Thyroid gland (tissue), 4 donors: ENCODE measurements at places on chromosomes 2 and 18. TPM values are rescaled to one million over a fixed set of nuclear protein-coding genes. Genes with fewer than 3 reads are reported as not detected.
A peak's percentile ranks its signal among the peaks of the same experiment; 100 is the strongest.

GRCh38 chr2:113126845-113127645 is at the start of gene IL1RN:
IL1RN (plus strand) TSS chr2:113127598; CDS start chr2:113127625, 27 bp downstream.
- no peak for DNase-seq

The DYSF gene
- total RNA-seq, result 10.3 TPM

The EN1 gene
- total RNA-seq, result not detected

The GAREM1 gene
- 6.8 TPM for total RNA-seq

GRCh38 chr2:63003351-63003750 is 47.3 kb upstream of the OTX1 start:
- no peak for DNase-seq

DNA sequence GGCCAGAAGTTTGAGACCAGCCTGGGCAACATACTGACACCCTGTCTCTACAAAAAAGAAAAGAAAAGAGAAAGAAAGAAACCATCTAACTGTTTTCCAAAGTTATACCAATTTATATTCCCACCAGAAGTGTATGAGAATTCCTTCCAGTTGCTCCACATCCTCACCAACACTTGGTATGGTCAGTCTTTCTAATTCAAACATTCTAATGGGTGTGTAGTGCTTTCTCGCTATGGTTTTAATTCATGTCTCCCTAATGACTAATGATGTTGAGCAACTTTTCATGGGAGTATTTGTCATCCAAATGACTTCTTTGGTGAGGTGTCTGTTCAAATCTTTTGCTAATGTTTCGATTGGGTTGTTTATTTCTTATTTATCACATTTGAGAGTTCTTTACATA is 10.5 kb upstream of the B3GNT7 start:
- no peak for DNase-seq

- no peak for DNase-seq
These were observed 11.8 kb downstream of the TPGS2 start for GRCh38 chr18:36817039-36817438.

The NYAP2 gene
- total RNA-seq, result not detected

The BAZ2B gene
- 122 TPM for total RNA-seq

DNA sequence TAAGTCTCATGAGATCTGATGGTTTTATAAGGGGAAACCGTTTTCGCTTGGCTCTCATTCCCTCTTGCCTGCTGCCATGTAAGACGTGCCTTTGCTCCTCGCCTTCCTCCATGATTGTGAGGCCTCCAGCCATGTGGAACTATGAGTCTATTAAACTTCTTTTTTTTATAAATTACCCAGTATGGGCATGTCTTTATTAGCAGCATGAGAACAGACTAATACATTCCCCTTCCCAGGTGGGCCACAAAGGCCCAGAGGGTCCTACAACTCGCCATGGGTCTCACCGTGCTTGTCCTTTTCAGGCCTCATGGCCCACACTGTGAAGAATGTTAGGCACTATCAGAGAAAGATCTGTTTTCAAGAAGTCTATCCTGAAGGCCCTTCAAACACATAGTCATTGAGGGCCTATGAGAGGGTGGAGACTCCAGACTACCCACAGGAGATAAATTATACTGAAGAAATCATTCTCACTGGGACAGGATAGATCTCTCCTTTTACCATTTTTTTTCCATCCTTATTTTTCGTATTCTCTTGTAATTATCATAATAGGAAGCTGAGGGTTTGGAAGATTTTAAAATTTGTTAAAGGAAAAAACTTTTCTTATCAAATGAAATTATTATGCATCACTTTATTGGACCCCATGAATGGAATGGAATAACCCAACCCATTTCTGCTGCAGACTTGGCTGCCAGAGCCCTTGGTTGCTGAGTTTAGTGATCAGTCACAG is 91.0 kb upstream of the MSH2 start:
- DNase-seq, result no peak

DNA sequence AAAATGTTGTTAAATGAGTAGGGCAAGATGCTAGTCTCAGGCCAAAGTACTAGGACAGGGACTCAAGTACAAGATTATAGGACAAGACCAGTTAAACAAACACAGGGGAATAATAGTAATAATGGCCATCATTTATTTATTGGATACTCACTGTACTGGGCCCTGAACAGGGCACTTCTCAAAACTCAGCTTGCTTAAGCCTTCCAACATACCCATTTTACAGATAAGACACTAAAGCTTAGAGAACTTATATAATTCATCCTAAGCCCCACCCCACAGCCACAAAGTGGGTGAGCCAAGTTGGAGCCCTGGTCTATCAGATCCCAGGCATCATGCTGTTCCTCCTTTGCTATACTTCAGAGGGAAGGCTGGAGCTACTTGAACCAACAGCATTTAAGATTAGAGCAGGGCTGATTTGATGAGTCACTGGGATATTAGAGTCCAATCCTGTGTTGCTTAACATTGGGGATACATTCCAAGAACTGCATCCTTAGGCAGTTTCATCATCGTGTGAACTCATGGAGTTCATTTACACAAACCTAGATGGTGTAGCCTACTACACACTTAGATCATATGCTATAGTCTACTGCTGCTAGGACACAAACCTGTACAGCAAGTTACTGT is 153.6 kb downstream of the MTCL1 start:
- no peak for DNase-seq

The UNC80 gene
- 1.4 TPM for total RNA-seq

GRCh38 chr2:37812414-37812813 is 112.7 kb upstream of the RMDN2 start:
- no peak for DNase-seq

The ZNF142 gene
- 15.5 TPM for total RNA-seq

The FBXO36 gene
- total RNA-seq, result 4.7 TPM

- DNase-seq, result no peak
These were observed 11.7 kb downstream of the PSTPIP2 start for GRCh38 chr18:46060359-46060841.

The CIB4 gene
- not detected for total RNA-seq

The GPR39 gene
- total RNA-seq, result 4.0 TPM

DNA sequence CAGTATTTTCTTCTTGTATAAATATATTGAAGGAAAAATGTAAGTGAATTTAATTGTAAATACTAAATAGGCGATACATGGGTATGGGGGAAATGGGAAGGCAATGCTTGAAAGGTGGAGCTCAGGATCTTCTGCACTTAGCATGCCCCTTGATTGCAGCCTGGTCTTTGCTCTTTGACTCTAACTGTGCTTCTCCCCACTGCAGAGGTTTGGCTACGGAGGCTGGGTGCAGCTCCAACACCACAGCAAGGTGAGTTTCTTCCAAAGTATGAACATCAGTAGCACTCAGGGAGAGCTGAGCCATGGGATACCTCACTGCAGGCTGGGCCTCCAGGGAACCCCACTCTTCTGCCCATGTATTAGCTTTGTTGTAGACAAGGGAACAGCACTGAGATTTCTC is 6.6 kb downstream of the ACMSD start:
- no peak for DNase-seq

- DNase-seq, result no peak
These were observed 63.8 kb upstream of the ZC3H15 start for GRCh38 chr2:186422226-186422625.

The CLEC4F gene
- total RNA-seq, result not detected

GRCh38 chr2:102074152-102074783 is 68.3 kb upstream of the IL1R1 start:
- no peak for DNase-seq

The CRYBA2 gene
- total RNA-seq, result not detected

DNA sequence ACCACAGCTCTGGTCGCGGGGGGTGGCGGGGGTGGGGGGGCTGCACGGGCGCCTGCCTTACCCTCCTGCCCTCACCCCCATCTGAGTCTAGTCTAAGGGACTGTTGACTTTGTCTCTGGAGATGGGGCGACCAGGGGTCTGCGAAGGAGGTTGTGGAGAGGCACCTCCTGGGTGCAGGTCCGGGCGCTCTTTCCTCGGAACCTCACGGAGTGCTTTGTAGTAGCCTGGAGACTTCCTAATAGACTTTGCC is 141.3 kb downstream of the MEIS1 start:
- DNase-seq, result no peak

DNA sequence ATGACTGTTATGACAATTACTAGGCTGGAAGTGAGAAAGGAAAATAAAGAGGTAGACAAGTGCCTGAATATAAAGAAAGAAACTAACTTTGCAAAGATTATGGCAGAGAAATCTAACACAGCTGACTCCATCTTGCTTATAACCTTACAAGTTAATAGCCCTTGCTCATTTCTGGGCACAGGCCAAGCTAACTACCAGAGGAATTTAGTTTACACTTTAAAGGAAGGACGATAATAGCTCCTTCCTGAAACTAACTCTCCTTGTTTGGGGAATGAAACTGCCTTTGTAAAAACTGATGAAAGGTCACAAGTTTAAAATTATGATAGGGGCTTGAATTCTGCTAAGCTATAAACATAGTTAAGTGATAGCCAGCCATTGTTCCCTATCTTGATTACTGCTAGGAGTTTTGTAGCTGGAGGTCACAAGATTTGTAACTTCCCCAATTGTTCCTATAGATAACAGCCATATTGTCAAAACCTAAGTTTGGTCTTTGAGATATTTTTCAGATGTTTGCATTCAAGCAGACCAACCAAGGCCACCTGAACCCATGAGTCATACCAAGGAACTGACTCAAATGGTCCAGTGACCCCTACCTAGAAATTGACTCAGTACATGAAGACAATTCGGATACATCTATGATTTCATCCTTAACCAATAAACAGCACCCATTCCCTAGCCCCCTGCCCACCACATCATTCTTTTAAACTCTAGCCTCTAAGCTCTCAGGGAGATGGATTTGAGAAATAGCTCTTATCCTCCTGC is 209.2 kb upstream of the LRATD1 start:
- DNase-seq, result no peak

DNA sequence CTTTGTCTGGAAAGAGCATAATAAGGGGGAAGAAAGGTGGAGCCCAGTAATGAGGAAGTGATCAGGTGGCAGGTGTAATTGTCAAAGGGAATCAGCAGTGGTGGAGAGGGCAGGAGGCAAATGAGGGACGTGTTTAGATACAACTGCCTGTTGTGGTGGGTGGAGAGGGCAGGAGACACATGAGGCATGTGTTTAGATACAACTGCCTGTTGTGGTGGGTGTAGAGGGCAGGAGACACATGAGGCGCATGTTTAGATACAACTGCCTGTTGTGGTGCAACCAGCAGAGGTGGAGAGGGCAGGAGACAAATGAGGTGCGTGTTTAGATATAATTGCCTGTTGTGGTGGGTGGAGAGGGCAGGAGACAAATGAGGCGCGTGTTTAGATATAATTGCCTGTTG is 173.1 kb downstream of the ANKRD30B start:
- no peak for DNase-seq

DNA sequence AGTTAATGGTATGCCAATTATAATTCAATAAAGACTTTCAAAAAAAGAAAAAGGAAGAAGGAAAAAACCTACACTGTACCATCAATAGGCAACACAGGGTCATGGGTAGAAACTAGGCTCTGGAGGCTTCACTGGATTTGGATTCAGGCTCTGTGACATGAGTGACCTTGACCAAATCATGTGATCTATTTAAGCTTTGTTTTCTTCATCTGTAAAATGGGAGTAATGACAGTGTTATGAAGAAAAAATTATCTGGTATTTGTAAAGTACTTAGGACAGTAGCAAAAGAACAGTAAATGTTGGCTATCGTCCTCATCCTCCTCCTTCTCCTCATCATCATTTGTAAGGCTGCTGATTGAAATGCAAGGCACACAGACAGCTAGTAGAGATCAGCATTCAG is 59.3 kb upstream of the STPG4 start:
- DNase-seq, result no peak

DNA sequence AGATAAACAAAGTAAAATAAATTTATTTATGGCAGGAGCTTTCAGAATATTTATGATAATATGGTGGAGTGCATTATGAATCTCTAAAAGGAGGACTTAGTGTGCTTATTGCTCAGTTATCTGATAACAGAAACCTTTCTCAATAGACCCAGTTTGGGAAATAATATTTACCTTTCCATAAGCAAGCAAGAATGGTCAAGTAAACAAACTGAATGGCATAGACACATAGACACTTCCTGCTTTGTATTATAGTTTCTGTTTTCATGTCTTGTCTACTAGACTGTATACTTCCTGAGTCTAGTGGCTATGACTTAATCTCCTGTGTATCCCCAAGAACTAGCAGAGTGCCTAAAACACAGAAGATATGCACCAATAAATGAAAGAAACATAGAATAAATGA is 87.8 kb downstream of the UPP2 start:
- DNase-seq, result no peak

The CYRIA gene
- 79.0 TPM for total RNA-seq

DNA sequence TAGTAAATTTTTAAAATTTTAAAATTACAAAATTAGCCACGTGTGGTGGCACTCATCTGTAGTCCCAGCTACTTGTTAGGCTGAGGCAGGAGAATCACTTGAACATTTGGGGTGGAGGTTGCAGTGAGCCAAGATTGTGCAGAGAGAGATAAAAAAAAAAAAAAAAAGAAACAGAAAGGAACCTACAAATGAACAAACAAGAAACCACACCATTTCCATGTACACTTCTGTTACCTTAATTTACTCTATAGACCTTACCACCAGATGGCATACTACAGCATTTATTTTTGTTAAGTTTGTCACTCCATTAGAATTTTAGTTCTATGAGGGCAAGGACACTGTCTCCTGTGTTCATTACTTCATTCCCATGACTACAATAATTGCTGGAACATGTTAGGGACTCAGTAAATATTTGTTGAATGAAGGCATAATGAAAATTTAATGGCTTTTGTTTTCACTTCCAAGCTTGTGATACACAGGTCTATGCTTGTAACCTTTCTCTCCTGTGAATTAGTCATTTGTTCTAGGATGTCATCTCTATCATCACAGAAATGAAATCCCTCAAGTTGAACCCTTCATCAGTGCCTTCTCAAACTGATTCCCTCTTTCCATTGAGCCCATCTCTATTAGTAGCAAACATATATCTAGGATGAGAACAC is 76.0 kb downstream of the ARHGAP15 start:
- DNase-seq, result no peak

- no peak for DNase-seq
These were observed 58.6 kb upstream of the NYAP2 start for GRCh38 chr2:225340923-225341322.

- no peak for DNase-seq
These were observed 14.4 kb upstream of the SALL3 start for GRCh38 chr18:78965260-78965659.

- DNase-seq, result peak; percentile 64
These were observed 47.2 kb upstream of the ZNG1B start for GRCh38 chr2:113390124-113390849.

The IL18RAP gene
- 2.7 TPM for total RNA-seq

GRCh38 chr2:17591846-17592245 is 51.4 kb downstream of the VSNL1 start:
- no peak for DNase-seq

GRCh38 chr2:1727101-1727771 is 17.1 kb downstream of the PXDN start:
- no peak for DNase-seq

- DNase-seq, result no peak
These were observed 629.1 kb upstream of the SLC39A10 start for GRCh38 chr2:195027947-195028346.
